ENCODE measurements at places on chromosomes 16 and 17. TPM values are rescaled to one million over a fixed set of nuclear protein-coding genes. Genes with fewer than 3 reads are reported as not detected.

DNA sequence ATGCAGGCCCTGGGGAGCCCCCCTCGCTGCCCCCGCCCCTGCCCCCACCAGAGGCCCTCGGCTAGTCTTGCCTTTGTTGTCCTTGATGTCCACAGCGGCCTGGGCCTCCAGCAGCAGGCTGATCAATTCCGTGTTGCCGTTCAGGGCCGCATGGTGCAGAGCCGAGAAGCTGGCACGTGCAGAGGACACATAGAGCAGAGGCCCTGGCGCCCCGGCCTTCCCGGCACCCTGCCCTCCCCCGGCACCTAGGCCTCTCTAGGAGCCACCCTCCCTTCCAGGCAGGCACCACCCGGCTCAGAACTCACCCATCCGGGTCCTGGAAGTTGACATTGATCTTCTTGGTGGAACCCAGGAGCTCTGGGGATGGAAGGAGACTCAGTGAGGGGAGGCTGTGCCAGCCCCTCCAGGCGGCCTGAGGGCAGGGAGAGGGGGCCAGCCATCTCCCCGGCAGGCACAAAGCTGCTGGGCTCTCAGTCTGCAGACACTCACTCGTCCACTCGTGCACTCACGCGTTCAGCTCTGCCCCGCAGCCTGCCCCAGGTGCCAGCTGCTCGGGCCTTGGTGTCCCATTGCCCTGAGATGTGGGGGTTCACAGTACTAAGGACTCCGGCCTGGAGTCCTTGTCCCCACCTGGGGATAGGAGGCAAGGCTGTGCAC lies 6.3 kb downstream of the CASKIN1 start:
- H3K36me3 ChIP-seq = no peaks in the 10 kb centered on the region
- no peak overlapping the region for H3K4me3 ChIP-seq
- no peak overlapping the region for H3K27ac ChIP-seq
- peaks cover 7% of the 10 kb centered on the region for H3K27me3 ChIP-seq
- peaks cover 4% of the 10 kb centered on the region for H3K4me1 ChIP-seq
- DNase-seq = no peak

GRCh38 chr16:84503751-84504395 lies 586 bp downstream of the MEAK7 start:
- peak overlapping the region; percentile 89 for H3K4me3 ChIP-seq
- no peaks in the 10 kb centered on the region for H3K36me3 ChIP-seq
- peaks cover 5% of the 10 kb centered on the region for H3K4me1 ChIP-seq
- DNase-seq = peak; percentile 22
- H3K27me3 ChIP-seq = no peaks in the 10 kb centered on the region

CA5A gene
- not detected for total RNA-seq

DNA sequence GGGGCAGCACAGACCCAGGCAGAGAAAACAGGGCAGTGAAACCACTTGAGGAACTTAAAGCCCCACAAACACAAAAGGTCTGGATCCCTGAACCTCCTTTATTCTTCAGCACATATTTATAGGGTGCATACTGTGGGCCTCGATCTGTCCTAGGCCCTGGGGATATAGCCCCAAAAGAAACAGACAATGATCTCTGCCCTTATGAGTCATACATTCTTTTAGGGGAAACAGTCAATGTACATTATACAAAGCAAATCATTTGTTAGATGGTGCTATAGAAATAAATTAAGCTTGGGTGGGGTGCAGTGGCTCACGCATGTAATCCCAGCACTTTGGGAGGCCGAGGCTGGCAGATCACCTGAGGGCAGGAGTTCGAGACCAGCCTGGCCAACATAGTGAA lies 10.0 kb upstream of the HES7 start:
- DNase-seq = no peak
- H3K27ac ChIP-seq = no peak overlapping the region
- H3K36me3 ChIP-seq = no peaks in the 10 kb centered on the region
- H3K4me1 ChIP-seq = peaks cover 10% of the 10 kb centered on the region

TRPV3 gene
- 1.9 TPM for total RNA-seq

FMNL1 gene
- 2.0 TPM for total RNA-seq

DNA sequence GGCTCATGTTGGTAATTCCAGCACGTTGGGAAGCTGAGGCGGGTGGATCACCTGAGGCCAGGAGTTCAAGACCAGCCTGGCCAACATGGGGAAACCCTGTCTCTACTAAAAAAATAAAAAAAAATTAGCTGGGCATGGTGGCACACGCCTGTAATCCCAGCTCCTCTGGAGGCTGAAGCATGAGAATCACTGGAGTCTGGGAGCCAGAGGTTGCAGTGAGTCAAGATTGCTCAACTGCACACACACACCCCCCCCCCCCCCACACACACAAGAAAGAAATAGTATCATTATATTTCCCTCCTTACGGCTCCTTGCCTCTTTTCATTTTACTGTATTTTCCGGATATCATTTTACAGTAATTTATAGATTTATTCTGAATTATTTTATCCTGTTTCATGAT lies 963.1 kb upstream of the GOT2 start:
- H3K4me1 ChIP-seq = peaks cover 7% of the 10 kb centered on the region
- no peak overlapping the region for H3K27ac ChIP-seq
- DNase-seq = no peak

P2RX1 gene
- total RNA-seq = not detected

- H3K4me3 ChIP-seq = no peak overlapping the region
- no peak for DNase-seq
- no peaks in the 10 kb centered on the region for H3K4me1 ChIP-seq
- H3K27me3 ChIP-seq = peaks cover 28% of the 10 kb centered on the region
Observed at GRCh38 chr17:31386542-31387075, 4.9 kb upstream of the RAB11FIP4 start.

DNA sequence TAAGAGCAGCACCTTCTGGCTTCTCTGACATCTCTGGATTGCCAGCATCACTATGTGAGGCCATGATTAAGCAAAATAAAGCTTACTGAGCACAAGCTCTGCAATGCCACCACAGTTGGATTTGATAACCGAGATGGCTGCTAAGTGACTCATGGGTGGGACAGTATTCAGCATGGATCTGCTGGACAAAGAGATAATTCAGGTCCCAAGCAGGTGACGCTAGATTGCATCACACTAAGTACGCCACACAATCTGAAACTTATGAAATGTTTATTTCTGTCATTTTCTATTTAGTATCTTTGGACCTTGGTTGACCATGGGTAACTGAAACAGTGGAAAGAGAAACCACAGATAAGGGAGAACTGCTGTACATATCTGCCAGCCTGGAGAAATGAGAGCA lies 27.4 kb downstream of the CDRT15 start:
- no peak overlapping the region for H3K4me3 ChIP-seq
- no peak for DNase-seq
- no peaks in the 10 kb centered on the region for H3K4me1 ChIP-seq

- H3K36me3 ChIP-seq = no peaks in the 10 kb centered on the region
- no peaks in the 10 kb centered on the region for H3K4me1 ChIP-seq
- no peak overlapping the region for H3K27ac ChIP-seq
- no peak for DNase-seq
- H3K27me3 ChIP-seq = no peaks in the 10 kb centered on the region
- H3K4me3 ChIP-seq = no peak overlapping the region
Observed at GRCh38 chr16:63230421-63231040, 1194.3 kb upstream of the CDH8 start.

- H3K36me3 ChIP-seq = no peaks in the 10 kb centered on the region
- H3K4me3 ChIP-seq = no peak overlapping the region
- no peaks in the 10 kb centered on the region for H3K27me3 ChIP-seq
Observed at GRCh38 chr17:76272541-76273444, 7.6 kb downstream of the UBALD2 start.

DNA sequence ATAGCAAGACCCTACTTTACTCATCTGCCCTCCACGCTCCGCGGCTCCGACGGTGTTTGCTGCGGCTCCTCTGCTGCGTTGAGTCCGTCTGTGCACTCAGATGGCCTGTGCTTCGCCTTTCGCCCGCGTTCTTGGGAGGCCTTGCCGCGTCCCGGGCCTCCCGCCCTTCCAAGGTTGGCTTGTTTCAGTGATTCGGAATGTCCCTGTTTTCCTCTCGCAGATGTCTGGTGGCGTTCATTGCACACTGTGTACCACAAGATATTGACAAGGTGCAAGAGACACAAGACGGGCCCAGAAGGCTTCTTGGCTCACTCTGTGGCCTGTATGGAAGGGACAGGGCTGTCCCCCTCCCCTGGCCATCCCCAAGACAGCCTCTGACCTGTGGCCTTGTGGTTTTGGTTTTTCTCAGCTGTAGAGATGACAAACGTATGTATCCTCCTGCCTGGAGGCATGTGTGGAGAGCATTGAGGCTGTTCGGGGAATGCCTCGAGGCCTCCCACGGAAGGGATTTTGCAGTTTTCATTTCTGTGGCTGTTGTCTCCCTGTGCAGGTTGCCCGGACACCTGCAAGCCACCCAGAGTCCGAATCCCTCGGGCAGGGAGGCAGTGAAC lies 15.4 kb downstream of the MGRN1 start:
- no peak overlapping the region for H3K4me3 ChIP-seq
- no peaks in the 10 kb centered on the region for H3K27me3 ChIP-seq
- H3K4me1 ChIP-seq = no peaks in the 10 kb centered on the region

GRCh38 chr17:77513045-77513444 lies 372.3 kb downstream of the SEC14L1 start:
- H3K36me3 ChIP-seq = peaks cover 6% of the 10 kb centered on the region
- no peak overlapping the region for H3K4me3 ChIP-seq
- H3K27me3 ChIP-seq = no peaks in the 10 kb centered on the region
- no peak overlapping the region for H3K27ac ChIP-seq
- DNase-seq = no peak

JPH3 gene
- total RNA-seq = 7.1 TPM

- H3K27ac ChIP-seq = no peak overlapping the region
- no peak overlapping the region for H3K4me3 ChIP-seq
- no peaks in the 10 kb centered on the region for H3K27me3 ChIP-seq
- DNase-seq = peak; percentile 87
- no peaks in the 10 kb centered on the region for H3K36me3 ChIP-seq
Observed at GRCh38 chr16:29700253-29700987, 21.4 kb downstream of the QPRT start.

DNA sequence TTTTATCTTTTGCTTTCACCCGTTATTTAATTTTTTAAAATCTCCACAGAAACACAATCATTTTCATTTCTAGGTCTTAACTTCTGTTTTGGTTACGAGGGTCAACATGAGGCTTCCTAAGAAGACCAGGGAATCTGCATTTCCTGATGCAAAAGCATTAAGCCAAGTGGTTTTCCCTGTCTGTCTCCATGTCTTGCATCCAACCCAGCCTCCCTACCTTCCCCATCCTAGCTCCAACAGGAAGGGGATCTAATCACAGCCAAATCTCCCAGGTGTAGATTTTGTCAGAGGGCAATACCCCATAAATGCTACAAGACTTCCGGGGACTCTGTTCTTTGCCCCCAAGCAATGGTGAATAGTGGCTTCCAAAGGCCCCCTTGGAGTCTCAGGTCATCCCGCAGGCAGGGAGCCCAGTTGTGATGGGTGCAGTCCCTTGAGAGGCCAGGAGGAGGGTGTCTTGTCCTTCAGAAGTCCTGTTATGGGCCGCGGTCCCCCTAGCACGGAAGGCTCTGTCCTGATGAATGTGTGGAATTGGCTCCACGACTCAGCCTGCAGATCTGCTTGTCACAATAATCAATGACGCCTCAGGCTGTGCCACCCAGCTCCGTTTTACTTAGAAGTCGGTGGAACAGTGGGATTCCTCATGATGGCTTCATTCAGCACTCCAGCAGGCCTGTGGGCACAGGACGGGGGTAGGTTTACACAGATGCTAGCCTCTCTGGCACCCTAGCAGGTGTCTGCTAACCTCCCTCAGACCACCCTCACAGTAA lies 141.1 kb downstream of the RGS9 start:
- H3K36me3 ChIP-seq = no peaks in the 10 kb centered on the region
- H3K4me3 ChIP-seq = no peak overlapping the region
- peak; percentile 88 for DNase-seq
- no peaks in the 10 kb centered on the region for H3K4me1 ChIP-seq

DNA sequence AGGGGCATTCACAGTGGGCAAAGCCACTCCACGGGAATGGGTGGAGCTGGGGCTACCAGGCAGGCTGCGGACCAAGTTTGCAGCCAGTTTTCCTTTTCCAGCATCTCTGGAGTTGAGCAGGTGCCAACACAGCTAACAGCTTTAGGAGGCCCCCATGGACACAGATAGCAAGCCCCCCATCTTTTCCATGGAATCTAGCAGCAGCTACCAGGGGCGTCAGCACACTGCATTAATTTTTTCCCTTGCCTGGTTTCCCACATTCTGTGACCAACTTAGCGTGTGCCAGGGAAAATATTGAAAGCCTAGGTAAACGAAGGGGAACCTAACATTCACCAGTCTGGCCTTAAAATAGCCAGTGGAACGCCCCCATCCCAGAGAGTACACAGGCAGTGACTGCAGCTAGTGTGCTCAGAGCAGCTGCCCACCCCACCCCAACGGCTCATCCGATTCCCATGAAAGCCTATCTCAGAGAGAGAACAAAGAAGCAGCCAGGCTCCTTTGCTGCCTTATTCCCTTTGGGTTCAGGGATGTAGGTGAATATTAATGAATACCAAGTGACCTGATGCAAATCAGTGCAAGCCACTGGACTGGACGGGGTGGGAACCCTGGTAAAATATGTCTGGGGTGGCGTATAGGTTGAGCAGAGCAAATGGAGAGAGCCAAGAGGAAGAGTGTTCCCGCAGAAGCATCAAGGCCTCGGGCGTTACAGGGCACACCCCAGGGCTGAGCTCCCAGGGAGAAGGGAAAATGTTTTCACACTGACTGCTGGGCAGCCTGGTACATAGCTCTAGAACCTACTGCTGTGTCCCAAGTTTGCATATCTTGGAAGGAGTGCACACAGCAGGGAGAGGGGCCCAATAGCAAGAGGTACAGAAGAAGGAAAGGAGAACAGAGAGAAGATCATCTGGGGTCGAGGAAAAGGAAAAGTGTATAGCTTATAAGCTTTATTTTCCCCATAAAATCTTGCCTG lies 73.9 kb upstream of the SOX9 start:
- H3K27ac ChIP-seq = no peak overlapping the region
- DNase-seq = peak; percentile 17
- no peaks in the 10 kb centered on the region for H3K36me3 ChIP-seq
- no peaks in the 10 kb centered on the region for H3K27me3 ChIP-seq
- H3K4me3 ChIP-seq = no peak overlapping the region

GRCh38 chr16:89294486-89294885 lies 77.0 kb downstream of the ZNF778 start:
- peaks cover 49% of the 10 kb centered on the region for H3K4me1 ChIP-seq
- no peak for DNase-seq
- no peak overlapping the region for H3K27ac ChIP-seq
- no peaks in the 10 kb centered on the region for H3K27me3 ChIP-seq
- no peaks in the 10 kb centered on the region for H3K36me3 ChIP-seq

BAHCC1 gene
- 3.4 TPM for total RNA-seq

CCDC78 gene
- total RNA-seq = 0.67 TPM

GRCh38 chr16:78098595-78099270 lies 721 bp upstream of the WWOX start:
- H3K27me3 ChIP-seq = no peaks in the 10 kb centered on the region
- peak overlapping the region; percentile 81 for H3K4me3 ChIP-seq
- no peak overlapping the region for H3K27ac ChIP-seq

- no peak overlapping the region for H3K4me3 ChIP-seq
- no peaks in the 10 kb centered on the region for H3K27me3 ChIP-seq
- DNase-seq = no peak
- no peak overlapping the region for H3K27ac ChIP-seq
- H3K36me3 ChIP-seq = no peaks in the 10 kb centered on the region
Observed at GRCh38 chr17:70104791-70105523, 29.9 kb downstream of the KCNJ16 start.

GRCh38 chr16:22093996-22094395 lies 1.7 kb downstream of the VWA3A start:
- H3K36me3 ChIP-seq = no peaks in the 10 kb centered on the region
- H3K4me1 ChIP-seq = peaks cover 30% of the 10 kb centered on the region
- no peak overlapping the region for H3K27ac ChIP-seq
